Activated CD4-positive, alpha-beta T cell treated with anti-CD3 and anti-CD28 coated beads, Interleukin-2, Interleukin-4, amounts not matched to agents 100 ng/mL and 50 ng/mL, durations not matched to agents 16 hours and 8 hours (primary cell): ENCODE measurements at places on chromosomes 6 and 20.

DNA sequence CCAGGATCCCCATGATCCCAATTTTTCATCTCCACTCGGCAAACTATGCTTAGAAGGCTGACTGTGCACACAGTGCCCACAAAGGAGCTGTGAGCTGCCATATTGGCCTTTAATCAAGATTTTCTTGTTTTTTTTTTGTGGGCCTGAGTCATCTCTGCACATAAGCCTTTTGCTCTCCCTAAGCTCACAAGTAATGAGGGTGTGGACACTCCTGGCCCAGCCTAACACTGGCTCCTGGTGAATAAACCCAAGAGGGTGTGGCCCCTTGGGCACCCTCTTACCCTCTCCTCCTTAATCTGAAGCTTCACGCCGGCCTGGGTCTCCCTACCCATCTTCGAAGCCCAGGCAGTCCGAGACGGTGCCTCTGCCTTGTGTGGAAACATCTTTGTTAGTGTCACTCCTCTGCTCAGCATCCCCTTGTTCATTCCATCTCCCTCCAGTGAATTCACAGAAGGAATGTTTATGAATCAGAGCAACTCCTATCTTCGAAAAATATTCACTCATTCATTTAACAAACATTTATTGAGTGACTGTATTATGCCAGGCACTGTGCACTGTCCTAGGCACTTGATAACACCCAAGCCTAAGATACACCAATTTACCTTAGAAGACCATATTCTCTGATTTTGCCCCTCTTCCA lies 22.2 kb upstream of the MRPS10 start:
- DNase-seq, result no peak

- DNase-seq, result no peak
These were observed 1.5 kb downstream of the BTN3A2 start for GRCh38 chr6:26366504-26366903.

- DNase-seq, result no peak
These were observed 11.5 kb upstream of the SSR1 start for GRCh38 chr6:7324520-7324919.

- DNase-seq, result no peak
These were observed 8.5 kb downstream of the RNF8 start for GRCh38 chr6:37362101-37362828.
